Activated CD4-positive, alpha-beta T cell treated with anti-CD3 and anti-CD28 coated beads, Interleukin-2, amount 10 ng/mL, durations not matched to agents 7 days and 5 days (primary cell): ENCODE measurements at places on chromosomes 4 and X. TPM values are rescaled to one million over a fixed set of nuclear protein-coding genes. Genes with fewer than 3 reads are reported as not detected.

DNA sequence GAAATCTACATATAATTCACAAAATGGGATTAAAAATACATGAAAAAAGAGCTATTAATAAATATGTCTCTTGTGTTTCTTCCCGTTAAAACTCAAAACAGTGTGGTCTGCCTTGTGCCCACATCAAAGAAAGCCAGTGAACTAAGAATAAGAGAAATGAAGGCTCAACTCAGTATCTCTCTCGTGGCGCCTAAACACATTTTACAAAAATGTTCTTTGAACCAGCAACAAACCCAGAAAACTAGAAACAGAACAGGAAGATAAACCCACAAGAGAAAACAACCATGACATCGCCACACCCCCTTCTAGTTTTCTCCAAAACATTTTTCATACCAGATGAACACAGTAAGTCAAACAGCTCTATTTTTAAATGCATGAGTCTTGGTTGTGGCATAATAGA lies 130.1 kb downstream of the DCHS2 start:
- no peaks in the 10 kb centered on the region for H3K36me3 ChIP-seq
- peaks cover 26% of the 10 kb centered on the region for H3K4me1 ChIP-seq

DNA sequence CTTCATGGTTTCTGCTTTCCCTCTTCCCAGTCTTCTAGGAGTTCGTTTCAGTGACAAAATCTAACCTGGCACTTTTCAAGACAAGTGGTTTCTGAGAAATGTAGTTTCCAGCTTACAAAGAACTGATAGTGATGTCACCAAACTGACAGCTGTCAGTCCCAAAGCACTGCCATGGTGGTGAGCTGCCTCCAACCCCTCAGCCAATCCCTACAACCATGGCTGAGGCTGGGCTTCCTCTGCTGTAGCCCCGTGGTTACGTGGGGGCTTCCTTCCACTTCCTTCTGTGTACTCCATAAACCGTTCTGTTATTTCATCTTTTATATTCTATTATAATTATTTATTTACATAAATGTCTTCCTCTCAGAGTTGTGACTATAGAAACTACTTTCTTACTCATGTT lies 198.6 kb upstream of the AGA start:
- H3K36me3 ChIP-seq = no peaks in the 10 kb centered on the region
- peaks cover 2% of the 10 kb centered on the region for H3K4me1 ChIP-seq
- no peak overlapping the region for H3K27ac ChIP-seq

GRCh38 chr4:144872508-144873225 lies 225.3 kb downstream of the ANAPC10 start:
- no peaks in the 10 kb centered on the region for H3K27me3 ChIP-seq
- DNase-seq = no peak
- H3K36me3 ChIP-seq = no peaks in the 10 kb centered on the region
- no peaks in the 10 kb centered on the region for H3K4me1 ChIP-seq
- no peak overlapping the region for H3K4me3 ChIP-seq

DNA sequence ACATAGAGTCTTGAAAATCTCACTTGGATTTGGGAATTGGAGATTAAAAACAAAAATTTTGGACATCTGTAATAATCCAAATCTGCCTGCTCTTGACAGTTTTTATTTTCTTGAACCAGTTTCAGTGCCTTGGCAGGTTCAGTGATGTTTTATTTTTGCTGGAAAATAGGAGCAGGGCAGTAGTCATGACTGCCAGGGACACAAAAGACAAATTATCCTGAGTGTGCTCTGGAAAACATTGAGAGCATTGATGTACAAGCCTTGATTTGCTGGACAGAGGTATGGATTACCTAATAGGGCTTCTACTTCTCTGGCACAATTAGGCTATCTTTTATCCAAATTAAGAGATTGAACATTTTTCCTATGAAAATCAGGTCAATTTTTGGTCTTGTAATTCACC lies 123.4 kb upstream of the SFRP2 start:
- no peak overlapping the region for H3K27ac ChIP-seq
- H3K27me3 ChIP-seq = peaks cover 34% of the 10 kb centered on the region
- DNase-seq = no peak
- peaks cover 8% of the 10 kb centered on the region for H3K4me1 ChIP-seq

- no peak overlapping the region for H3K4me3 ChIP-seq
- H3K36me3 ChIP-seq = no peaks in the 10 kb centered on the region
- no peaks in the 10 kb centered on the region for H3K27me3 ChIP-seq
- H3K27ac ChIP-seq = no peak overlapping the region
- peaks cover 4% of the 10 kb centered on the region for H3K4me1 ChIP-seq
Measured at GRCh38 chrX:9158611-9159010, 124.7 kb upstream of the FAM9B start.

- no peak overlapping the region for H3K4me3 ChIP-seq
- no peak for DNase-seq
- peaks cover 22% of the 10 kb centered on the region for H3K36me3 ChIP-seq
Measured at GRCh38 chr4:106316773-106317409, 541 bp downstream of the AIMP1 start.

DNA sequence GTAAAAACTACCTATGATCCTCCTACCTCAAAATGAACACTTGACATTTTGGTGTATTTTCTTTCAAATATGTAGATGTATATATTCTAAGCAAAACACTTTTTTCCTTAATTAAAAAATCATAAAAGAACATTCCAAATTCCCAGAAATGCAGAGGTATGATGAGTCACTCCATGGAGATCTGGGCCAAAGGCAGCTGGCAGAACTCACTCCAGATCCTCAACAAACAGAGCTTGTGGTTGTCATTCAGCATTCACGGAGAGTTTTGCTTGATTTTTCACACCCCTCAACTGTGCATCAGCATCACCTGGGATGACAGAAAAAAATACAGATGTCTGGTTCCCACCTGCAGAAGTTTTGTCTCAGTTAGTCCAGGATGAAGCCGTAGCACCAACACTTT lies 144.6 kb downstream of the KIT start:
- H3K27me3 ChIP-seq = peaks cover 1% of the 10 kb centered on the region
- no peaks in the 10 kb centered on the region for H3K4me1 ChIP-seq
- DNase-seq = no peak
- H3K27ac ChIP-seq = no peak overlapping the region

DNA sequence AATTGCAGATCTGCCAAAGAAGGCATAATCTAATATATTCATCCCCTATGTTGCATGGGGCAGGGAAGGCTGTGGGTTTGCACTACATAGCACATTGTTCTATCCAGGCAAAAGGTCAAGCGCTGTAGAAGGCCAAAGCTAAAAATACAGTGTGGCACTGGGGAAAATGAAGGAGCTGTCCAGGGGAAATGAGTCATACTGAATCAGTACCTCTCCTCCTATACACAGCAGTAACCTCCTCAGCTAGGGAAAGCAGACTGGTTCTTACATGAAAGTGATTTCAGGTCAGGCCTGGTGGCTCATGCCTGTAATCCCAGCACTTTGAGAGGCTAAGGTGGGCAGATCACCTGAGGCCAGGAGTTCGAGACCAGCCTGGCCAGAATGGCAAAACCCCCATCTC lies 31.0 kb upstream of the SLC25A4 start:
- no peaks in the 10 kb centered on the region for H3K36me3 ChIP-seq
- peaks cover 26% of the 10 kb centered on the region for H3K27me3 ChIP-seq
- no peak overlapping the region for H3K4me3 ChIP-seq
- H3K4me1 ChIP-seq = no peaks in the 10 kb centered on the region
- H3K27ac ChIP-seq = no peak overlapping the region

GRCh38 chr4:7933651-7934510 lies 5.8 kb downstream of the AFAP1 start:
- H3K27me3 ChIP-seq = peaks cover 24% of the 10 kb centered on the region
- no peak overlapping the region for H3K4me3 ChIP-seq
- no peak overlapping the region for H3K27ac ChIP-seq

DNA sequence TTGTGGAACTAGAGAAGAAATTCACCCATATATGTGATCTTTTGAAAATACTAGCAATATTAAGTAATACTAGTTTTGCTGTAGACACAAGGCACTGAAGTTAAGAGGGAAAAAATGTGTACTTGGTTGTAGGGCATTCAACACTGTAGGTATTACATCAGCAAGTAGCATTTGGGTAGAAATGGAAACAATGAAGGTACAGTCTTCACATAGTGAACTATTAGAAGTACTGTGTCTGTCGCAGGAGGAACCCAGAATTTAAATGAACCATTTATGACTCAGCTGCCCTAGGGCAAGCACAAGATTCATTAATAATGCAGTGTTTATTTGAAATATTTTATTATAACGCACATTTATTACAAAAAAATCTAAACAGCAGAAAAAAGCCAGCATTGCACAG lies 572.7 kb upstream of the TENM3 start:
- H3K27ac ChIP-seq = no peak overlapping the region
- no peaks in the 10 kb centered on the region for H3K27me3 ChIP-seq
- no peak overlapping the region for H3K4me3 ChIP-seq
- no peaks in the 10 kb centered on the region for H3K36me3 ChIP-seq
- no peak for DNase-seq

DNA sequence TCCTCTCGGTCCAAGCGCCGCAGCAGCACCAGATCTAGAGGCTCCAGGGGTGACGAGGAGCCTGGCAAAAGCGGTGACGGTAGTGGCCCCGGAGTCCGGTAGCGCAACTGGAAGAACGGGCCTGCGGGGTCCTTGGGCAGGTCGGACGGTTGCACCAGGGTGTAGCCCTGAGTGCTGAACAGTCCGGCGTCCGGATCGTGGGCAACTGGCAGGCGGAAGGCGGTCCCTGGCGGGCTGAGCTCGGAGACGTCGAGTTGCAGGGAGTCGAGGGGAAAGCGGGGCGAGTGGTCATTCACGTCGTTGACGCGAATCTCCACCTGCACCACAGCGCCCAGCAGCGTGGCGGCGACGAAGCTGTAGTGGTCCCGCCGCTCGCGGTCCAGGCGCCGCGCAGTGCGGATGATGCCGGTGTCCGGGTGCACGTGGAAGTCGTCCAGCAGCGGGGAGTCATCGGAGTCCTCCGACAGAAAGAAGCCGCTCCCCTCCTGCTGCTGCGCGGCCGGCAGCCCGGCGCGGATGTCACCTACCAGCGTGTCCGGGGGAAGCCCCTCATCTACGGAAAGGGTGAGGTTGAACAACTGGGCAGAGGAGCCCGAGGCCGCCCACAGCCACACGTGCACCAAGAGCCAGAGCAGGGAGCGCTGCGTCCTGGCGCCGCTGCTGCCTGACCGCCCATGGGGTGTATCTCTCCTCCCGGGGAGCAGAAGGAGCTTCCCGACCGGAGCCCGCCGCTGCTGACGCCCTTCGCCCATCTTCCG lies 837 bp downstream of the DCHS2 start:
- H3K4me1 ChIP-seq = peaks cover 12% of the 10 kb centered on the region
- no peak overlapping the region for H3K27ac ChIP-seq
- peaks cover 76% of the 10 kb centered on the region for H3K27me3 ChIP-seq
- DNase-seq = no peak
- no peaks in the 10 kb centered on the region for H3K36me3 ChIP-seq
- H3K4me3 ChIP-seq = peak overlapping the region; percentile 61

DNA sequence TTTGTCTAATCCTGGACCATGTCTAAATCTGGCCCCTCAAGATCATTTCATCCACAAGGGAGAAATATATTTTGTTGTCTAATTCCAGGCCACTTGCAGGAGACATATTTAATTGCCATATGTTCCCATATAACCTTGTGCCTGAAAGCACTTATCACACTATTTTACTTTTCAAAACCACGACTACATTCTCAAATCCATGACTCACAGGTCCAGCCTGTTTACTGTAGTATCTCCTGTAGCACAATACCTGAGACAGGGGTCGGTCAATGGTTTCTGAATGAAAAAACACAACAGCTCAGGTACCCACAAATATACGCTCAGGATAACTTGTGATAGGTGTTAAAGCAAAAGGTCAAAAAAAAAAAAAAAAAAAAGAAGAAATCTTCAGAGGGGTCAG lies 60.9 kb downstream of the SEC24D start:
- no peaks in the 10 kb centered on the region for H3K27me3 ChIP-seq
- H3K36me3 ChIP-seq = peaks cover 3% of the 10 kb centered on the region
- no peak overlapping the region for H3K4me3 ChIP-seq
- H3K4me1 ChIP-seq = no peaks in the 10 kb centered on the region
- no peak for DNase-seq

DNA sequence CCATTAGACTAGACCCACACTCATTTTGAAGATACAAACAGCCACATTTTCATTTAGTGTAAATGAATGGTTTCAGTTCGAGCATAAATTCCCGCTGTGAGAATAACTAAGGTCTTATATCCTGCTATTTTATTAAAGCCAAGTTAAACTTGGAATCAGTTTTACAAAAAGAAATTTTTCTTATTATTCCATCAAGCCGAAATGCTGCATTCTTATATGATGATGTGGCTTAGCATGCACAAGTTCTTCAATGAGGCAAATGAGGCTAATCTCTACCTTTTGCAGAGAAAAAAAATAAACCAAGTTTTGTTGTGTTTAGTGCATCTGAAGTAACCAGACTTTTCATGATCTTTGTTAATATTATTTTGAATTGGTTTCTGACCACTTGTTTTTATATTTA lies 953.9 kb upstream of the PCDH10 start:
- no peaks in the 10 kb centered on the region for H3K36me3 ChIP-seq
- H3K4me1 ChIP-seq = no peaks in the 10 kb centered on the region
- no peak overlapping the region for H3K4me3 ChIP-seq
- H3K27ac ChIP-seq = no peak overlapping the region
- no peak for DNase-seq
- H3K27me3 ChIP-seq = no peaks in the 10 kb centered on the region

- no peak for DNase-seq
- H3K4me1 ChIP-seq = peaks cover 9% of the 10 kb centered on the region
- H3K27ac ChIP-seq = no peak overlapping the region
- no peak overlapping the region for H3K4me3 ChIP-seq
- H3K27me3 ChIP-seq = no peaks in the 10 kb centered on the region
- H3K36me3 ChIP-seq = peaks cover 11% of the 10 kb centered on the region
Measured at GRCh38 chrX:24515447-24515846, 50.4 kb downstream of the PDK3 start.

GRCh38 chr4:55345980-55346850 lies at the start of gene SRD5A3:
Gene SRD5A3, plus strand, starts transcription at chr4:55346242. Its CDS starts 95 bp downstream, at chr4:55346337.
- DNase-seq = peak; percentile 71
- peak within 1 kb of the TSS; percentile 87 for H3K27ac ChIP-seq
- H3K4me1 ChIP-seq = peaks cover 23% of the 10 kb centered on the region
- H3K36me3 ChIP-seq = no peaks in the 10 kb centered on the region

ZNF630 gene
- 0.87 TPM for total RNA-seq

ABCG2 gene
- total RNA-seq = 1.4 TPM

ZCCHC18 gene
- 0.64 TPM for total RNA-seq

CFI gene
- not detected for total RNA-seq

RAB33A gene
- total RNA-seq = 20.8 TPM
